ENCODE measurements at places on chromosomes 12 and 14.

DNA sequence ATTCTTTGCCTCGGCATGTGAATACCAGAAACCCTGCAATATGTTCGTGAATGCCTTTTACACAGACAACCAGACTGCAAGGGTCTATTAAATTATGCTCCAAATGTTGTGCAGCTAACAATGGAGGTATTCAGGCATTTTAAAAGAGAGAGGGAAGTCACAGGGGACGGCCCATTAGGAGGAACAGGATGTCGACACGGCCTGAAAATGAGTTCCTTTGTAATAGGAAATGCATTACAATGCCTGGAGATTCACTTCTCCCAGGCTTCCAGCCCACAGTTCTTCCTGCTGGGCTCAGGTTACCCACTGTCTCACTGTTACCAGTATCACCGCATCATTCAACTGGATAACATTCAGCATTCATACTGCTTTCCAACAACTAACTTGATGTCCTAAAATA is 2.5 kb downstream of the DUSP6 start:
- DNase-seq: no peak

- no peak for DNase-seq
Measured at GRCh38 chr14:76499399-76499798, 123.5 kb downstream of the ESRRB start.

DNA sequence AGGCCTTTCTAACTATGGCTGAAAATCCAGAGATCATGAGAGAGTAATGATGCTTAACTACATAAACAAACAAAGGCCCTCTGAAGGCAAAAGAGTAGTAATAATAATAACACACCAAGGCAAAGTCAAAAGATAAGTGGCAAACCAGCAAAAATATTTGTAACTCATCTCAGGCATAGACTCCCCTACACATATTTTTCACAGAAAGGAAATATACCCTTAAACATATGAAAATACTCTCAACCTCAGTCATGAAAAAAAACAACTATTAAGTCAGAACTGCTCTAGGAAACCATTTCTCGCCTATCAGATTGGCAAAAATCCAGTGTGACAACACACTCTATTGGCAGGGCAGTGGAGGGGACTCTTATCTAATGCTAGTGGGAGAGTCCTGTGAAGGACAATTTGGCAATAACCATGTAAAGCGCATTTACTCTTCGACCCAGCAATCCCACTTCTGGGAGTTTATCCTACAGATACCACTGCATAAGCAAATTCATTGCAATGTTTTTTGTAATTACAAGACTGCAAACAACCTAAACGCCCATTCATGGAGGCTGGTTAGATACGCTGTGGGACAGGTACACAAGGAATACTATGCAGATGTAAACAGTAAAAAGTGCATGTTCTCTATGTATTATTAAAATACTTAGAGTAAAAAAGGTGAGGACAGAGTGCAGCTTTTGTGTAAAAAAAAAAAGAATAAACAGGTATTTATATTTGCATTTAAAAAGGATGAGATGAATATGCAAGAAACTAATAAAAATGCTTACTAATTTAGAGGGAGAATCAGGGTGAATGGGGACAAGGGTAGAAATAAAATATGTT is 26.0 kb upstream of the IL22 start:
- DNase-seq: no peak

DNA sequence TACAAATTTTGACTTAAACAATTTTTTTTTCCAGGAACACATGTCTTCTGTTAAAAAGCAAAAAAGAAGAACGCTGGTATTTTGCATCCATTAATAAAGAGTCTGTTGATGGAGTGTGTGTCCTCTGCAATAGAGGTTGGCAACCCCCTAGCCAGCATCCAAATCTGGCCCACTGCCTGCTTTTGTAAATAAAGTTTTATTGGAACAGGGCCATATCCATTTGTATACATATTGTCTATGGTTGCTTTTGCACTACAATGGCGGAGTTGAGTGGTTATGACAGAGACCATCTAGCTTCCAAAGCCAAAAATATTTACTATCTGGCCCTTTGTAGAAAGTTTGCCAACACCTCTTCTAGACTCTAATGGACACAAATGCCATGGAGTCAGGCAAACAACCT is 49.6 kb downstream of the CCDC92 start:
- DNase-seq: no peak

DNA sequence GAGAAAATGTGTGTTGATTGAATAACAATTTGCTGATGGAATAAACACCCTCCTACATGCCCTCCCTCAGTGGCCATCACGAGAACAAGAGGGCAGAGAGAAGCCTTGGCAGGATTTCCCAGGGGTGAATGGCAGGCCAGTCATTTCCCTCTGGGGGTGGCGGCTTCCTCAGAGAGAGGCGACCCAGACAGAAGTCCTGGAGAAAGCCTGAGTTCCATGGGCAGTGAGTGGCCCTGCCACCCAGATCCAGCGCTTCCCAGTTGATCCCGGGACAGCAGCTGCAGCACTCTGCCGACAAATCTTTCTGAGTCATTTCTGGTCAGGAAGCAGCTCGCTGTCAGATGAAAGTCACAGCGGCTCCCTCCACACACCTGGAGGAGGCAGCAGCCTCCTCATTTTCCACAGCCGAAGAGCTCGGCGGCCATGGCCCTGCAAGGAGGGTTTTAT is 123.0 kb downstream of the SCARB1 start:
- no peak for DNase-seq

DNA sequence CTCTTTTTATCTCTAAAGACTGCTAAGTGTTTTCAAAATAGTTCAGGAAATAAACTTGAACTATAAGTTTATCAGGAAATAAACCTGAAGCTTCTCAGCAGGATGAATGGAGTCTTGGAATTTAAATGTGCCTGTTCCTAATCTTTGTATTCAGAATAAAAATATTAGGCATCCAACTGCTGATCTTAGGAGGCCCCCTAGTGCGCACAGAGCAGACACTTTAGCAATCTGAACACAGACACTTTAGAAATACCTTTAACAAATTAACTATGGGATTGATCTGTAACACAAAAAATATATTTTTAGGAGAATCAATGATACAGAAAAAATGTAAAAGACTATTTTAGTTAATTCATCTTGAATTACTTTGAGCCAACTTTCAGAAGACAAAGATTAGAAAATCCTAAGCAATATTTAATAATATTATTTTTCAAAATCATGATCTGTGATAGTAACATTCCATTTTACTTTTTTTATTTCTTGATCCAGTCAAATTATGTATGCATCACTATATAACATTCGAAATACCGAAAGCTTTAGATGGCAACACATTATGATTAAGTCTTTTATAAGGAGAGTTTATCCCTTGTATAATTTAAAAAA is 80.9 kb downstream of the SLC41A2 start:
- DNase-seq: no peak

GRCh38 chr14:23299211-23299957 is 3.3 kb downstream of the PPP1R3E start:
- no peak for DNase-seq

DNA sequence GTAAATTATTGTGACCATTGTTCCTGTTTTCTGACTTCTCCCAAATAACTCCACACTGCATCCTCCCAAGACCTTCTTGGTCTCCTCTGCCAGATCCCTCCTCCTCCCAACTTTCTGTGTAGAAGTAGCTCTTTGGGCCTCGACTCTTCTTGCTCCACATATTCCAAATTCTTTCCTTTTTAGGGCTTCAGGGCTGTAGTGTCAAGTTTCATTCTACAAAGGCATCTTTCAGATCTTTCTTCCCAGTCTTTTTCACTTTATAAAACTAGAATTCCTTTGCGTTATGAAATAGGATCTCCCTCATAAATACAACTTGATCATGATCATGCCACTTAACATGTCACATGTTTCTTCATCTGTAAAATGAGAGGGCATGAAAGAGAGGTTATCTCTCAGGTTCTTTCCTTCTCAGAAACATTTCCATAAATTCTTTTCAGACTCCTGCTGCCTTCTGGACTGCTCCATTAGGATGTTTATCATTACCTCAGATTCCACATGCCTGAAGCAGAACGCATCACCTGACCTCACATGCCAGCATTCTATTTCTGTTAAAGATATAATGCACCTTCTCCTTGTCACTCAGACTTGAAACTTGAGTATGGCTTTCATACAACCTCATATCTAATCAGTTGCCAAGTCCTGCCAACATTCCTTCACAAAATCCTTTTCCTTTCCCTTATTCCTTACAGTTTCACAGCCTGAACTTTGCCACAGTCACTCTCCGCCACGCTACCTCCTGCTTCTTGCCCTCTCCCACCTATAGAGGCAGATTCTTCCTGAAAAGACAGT is 8.5 kb downstream of the SLC38A1 start:
- no peak for DNase-seq

DNA sequence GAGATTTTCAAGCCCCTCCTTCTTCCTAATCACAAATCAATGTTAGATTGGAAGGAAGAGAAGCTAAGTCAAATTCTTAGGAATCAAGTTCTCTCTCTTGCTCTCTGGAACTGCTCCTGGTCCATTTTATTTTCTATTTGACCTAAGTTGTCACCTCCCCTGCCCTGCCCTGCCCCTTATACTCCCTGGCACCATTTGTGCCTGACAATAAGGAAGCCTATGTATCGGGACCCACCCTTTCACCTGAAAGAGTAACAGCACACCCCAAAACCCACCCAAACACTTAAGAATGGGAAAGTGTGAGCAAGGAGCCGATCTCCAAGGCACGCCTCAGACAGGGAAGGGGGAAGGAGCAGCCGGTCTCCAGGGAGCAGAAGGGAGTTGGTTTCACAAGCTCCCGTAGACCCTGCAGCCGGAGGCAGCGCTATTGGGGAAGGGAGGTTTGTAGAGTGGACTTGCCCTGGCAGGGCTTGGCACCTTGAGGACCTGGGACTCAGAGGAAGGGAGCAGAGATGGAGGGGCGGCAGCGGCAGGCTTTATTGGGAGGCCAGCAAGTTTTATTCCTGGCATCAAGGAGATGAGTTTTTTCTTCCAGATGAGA is 1.6 kb downstream of the LRRC74A start:
- no peak for DNase-seq

DNA sequence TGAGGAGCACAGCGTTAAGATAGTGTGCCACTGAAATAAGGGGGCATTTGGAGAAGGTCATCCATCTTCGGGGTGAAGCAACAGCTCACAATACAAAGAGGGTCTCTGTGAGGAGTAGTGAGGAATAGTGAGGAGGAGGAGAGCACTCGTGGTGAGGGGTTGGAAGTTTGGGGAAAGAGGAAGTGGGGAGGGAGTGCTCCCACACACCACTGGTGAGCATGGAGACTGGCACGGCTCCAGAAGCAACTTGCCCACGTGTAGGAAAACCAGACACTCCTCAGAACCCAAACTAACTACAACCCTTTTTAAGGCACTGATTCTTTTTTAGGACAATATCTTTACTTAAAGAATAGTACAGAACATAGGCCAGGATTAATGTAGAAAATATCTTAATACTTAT is 48.9 kb downstream of the GALNT8 start:
- DNase-seq: no peak

- DNase-seq: no peak
Measured at GRCh38 chr14:77910506-77910905, 110.6 kb downstream of the ADCK1 start.

DNA sequence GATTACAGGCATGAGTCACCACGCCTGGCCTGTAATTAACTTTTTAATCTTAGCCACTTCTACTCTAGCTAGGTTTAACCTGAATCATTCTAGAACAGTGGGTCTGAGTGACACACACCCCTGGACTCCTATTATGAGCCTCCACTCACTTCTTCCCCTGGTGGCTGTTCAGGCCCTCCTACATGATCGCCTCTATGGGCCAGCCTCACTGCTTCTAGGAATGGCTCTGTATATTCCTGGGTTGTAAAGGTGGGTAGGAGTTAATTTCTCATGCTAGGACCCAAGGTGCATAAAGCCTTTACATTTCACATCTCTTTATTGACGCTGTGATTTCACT is 8.0 kb upstream of the RNU6-8 start:
- DNase-seq: no peak

DNA sequence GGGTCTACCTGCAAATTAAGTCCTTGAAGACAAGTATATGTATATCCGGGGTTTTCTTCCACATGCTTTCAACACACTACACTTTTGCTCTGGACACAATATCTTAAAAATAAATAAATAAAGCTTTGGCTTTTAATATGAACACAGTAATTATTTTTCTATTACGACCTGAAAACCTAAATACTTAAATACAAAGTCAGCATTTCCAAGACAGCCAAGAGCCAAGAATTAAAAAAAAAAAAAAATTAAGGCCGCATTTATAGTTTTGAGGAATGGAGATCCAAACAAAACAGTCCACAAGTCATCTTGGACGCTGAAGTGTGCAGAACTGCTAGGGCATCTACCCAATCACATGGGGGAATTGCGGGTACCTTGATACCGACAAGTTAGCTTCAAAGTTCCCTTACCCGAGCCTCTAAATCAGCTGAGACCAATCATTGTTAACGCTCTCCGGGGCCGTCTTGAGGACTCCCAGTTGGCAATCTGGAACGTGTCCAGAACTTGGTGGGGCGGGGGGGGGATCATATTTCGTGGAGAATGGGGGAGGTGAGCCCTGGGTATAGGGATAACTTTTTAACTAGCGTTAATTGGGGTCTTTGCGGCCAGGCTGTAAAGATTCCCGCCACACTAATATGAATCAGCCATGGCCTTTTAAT is 731 bp upstream of the PCNX4 start:
- peak; percentile 74 for DNase-seq

- DNase-seq: no peak
Measured at GRCh38 chr12:31899109-31899508, 60.1 kb upstream of the RESF1 start.

GRCh38 chr14:68140076-68140741 is 320.6 kb downstream of the RAD51B start:
- DNase-seq: peak; percentile 22

DNA sequence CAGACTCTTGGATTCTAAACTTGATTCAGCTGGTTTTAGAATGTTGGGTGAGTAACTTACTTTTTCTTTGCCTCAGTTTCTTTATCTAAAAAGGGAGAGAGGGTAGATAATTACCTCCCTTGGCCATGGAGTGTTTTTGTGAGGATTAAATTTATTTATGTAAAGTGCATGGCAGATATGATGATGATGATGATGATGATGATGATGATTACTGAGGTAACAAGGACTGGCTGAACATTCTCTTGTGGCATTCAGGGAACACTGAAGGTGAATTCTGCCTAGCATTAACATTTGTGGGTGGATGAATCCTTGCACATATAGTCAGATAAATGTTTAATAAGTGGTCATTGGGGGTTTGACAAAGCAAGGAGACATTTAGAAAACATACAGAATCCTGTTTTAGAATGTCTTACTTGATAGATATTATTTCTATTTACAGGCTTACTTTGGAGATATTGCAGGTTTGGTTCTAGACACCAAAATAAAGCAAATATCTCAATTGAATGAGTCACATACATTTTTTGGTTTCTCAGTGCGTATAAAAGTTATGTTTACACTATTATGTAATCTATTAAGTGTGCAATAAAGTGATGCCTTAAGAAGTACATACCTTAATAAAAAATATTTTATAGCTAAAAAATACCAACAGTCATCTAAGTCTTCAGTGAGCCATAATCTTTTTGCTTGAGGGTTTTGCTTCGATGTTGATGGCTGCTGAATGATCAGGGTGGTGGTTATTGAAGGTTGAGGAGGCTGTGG is 123.2 kb downstream of the SNAPC1 start:
- no peak for DNase-seq

GRCh38 chr12:121750507-121750955 is 38.0 kb downstream of the TMEM120B start:
- DNase-seq: no peak

GRCh38 chr14:72892879-72893635 is 844 bp downstream of the DPF3 start:
- DNase-seq: no peak
